ENCODE measurements at places on chromosomes 5 and 9.

GRCh38 chr5:54234304-54234933, 76.0 kb downstream of the ARL15 start:
- no peak for DNase-seq

DNA sequence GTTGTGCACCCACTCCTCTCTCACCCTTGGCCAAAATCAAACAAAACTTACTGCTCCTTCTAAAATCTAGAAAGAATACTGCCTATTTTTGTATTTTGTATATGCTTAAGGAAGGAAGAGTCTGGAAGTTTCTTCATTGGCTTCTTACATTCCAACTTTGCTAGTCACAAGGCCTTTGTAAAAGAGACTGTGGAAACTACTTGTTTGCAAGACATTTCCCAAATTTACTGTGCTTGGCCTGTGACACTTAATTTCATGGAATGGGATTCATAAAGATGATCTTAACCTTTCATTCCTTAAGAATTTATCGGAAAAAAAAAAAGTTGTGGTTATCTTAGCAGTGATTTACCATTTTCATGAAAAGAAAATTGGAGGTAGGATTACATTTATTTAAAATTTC, 208.9 kb downstream of the VPS13A start:
- no peak for DNase-seq

DNA sequence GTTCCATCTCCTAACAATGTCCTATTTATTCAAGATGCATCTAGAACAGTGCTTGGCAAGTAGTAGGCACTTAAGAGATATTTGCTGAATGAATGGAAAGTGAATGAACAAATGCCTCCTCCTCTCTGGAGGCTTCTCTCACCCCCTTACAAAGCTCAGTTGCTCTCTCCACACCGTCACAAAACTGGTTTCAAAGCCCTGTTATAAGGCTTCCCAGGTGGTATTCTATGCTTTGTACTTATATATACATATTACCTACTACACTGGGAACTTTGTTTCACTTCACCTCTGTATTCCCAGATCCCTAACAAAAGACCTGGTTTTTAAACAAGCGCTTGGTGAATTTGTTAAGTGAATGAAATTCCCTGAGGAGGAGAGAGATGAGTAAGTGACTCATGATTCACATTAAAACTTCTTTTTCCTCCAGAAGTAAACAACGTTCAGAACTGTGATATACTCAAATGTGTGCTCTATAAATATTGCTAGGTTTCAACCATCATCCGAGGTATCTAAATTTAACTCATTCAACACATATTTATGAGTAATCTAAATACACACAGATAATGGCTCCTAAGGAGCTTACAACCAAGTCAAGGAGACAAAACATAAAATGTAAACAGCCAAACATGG, 36.0 kb downstream of the DENND1A start:
- DNase-seq = no peak

- DNase-seq = no peak
Observed at GRCh38 chr5:41097642-41098041, 26.5 kb upstream of the MROH2B start.

DNA sequence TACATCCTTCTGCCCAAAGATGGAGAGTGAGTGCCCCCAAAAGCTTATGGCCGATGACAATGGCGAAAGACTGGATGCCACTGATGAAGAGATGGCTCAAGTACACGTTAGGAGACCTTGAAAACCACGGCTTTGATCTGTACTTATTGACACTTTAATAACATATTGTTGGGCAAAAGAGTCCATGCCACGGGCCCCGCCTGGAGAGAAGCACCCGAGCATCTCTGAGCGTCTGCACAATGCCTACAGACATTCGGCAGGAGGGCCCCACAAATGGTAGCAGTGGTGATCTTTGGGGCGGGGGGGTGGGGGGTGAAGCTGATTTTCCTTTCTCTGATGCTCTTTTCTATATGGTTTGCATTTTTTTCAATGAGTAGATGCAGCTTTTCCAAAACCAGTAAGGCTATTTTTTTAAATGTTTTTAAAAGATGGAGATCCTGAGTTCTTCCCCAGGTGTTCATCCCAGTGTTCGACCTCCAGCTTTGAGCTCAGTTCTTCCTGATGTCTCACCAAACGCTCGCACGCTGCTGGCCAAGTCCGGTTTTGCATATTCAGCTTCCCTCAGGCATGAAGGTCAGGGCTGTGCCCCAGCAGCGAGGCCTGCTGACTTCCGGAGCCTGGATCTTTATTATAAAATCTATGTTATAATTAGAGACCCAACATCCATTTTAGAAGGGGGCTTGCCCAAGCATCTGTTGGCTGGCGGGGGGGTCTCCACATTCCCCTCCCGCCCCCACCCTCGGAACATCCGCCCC, 34.3 kb upstream of the BARHL1 start:
- no peak for DNase-seq

GRCh38 chr5:174511714-174512253, 212.6 kb upstream of the MSX2 start:
- no peak for DNase-seq

DNA sequence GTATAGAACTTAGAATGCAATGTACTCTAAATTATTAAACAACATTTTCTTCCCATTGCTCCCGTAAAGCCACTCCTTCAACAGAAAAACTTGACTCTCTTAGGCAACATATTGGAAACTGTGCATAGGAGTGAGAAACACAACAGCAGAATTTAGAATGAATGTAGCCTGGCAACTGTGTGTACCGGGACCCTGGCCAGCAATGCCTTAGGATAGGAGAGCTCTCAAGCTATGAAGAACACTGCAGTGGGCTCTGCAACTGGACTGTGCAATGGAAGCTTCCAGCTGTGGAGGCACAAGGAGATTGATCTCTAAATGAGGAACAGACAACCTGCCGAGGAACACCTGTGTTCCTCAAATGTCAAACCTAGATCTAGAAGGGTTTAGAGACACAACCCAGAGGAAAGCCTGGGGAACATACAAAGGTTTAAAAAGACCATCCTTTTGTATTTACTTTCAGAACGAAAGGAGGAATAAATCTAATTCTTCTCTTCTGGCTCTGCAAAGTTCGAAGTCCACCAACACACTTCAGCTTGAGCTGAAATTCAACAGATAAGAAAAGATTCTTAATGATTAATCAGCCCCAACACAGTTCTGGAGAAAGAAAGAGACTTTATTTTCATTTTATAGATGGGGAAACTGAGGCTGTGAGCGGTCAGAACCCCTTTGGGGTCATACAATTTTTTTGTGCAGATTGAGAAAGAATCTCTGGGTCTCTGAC, 51.5 kb upstream of the ARL15 start:
- DNase-seq = no peak

DNA sequence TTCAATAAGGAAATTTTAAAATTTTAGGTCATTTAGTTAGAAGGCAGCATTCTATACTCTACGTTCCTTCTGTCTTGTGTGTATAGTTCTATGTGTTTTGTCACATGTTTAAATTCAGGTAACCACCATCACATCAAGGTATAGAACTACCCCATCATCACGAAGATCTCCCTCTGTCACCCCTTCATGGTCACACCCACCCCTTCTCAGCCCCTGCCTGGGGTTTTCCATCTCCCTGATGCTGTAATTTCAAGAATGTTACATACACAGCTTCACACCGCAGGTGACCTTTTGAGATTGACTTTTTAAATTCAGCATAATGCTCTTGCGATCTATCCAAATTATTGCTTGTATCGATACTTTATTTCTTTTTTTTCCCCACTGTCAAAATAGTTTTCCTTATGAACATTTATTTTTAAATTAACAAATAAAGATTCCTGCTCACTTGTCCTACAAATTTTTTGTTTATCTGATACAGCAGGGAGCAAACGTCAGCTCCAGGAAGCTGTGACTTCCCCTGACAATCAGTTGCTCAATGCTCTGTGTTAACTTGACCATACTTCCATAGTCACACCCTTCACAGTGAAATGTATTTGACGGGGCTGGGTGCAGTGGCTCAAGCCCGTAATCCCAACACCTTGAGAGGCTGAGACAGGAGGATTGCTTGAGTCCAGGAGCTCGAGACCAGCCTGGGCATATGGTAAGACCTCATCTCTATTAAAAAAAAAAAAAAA, 10.2 kb downstream of the BTNL8 start:
- DNase-seq = no peak

DNA sequence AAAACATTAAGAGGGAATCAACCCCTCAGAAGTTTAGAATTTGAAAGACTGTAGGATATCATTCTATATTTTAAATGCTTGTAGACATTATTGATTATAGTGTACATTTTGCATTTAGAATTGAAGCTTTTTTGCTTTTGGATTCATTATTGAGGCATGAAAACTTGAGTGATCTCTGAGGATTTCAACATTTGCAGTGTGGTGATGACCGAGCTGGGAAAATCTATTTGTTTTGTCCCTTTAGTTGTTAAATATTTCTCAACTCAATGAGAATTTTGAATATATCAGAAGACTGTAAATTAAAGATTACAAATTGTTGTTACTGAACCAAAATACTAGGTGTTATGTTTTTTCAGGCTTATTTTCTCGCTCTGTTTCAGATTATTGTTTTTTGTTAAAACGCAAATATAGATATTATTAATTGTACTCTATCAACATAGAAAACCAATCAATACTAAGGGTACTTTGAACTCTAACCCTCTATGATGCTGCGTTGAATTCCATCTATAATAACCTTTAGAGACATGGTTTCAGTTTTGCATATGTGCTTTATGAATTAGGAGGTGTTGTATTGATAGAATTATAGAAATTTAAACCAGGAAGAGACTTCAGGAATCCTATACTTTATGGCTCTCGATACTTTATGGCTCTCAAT, 19.3 kb upstream of the DMRTA1 start:
- no peak for DNase-seq

GRCh38 chr5:14200312-14200990, 57.3 kb downstream of the TRIO start:
- DNase-seq = no peak

GRCh38 chr5:64229163-64229774, 63.6 kb downstream of the RNF180 start:
- no peak for DNase-seq

GRCh38 chr9:3735251-3735650, 209.4 kb upstream of the RFX3 start:
- no peak for DNase-seq

Measured in bone marrow (tissue), 2 donors.